ENCODE measurements at places on chromosomes 5 and 9. TPM values are rescaled to one million over a fixed set of nuclear protein-coding genes. Genes with fewer than 3 reads are reported as not detected.

The SLC34A3 gene
- 0.06 TPM for polyA plus RNA-seq

The ANGPTL2 gene
- 4.2 TPM for polyA plus RNA-seq

The CAMSAP1 gene
- 5.7 TPM for polyA plus RNA-seq

The C9orf50 gene
- 0.04 TPM for polyA plus RNA-seq

The VLDLR gene
- 14.6 TPM for polyA plus RNA-seq

The TSSK1B gene
- not detected for polyA plus RNA-seq

The NKD2 gene
- polyA plus RNA-seq: 5.0 TPM

The PHF24 gene
- 0.03 TPM for polyA plus RNA-seq

The OR1J2 gene
- not detected for polyA plus RNA-seq

The ALDH7A1 gene
- polyA plus RNA-seq: 49.0 TPM

The SLC36A2 gene
- polyA plus RNA-seq: 0.15 TPM

The FAXDC2 gene
- polyA plus RNA-seq: 20.2 TPM

The MYO10 gene
- 9.3 TPM for polyA plus RNA-seq

The PCDHGA5 gene
- 0.34 TPM for polyA plus RNA-seq

The PRRT1B gene
- polyA plus RNA-seq: 0.82 TPM

The ESM1 gene
- polyA plus RNA-seq: not detected

The GABRP gene
- not detected for polyA plus RNA-seq

The WDR70 gene
- 6.5 TPM for polyA plus RNA-seq

The SKP1 gene
- 234 TPM for polyA plus RNA-seq

The DCAF12 gene
- 16.1 TPM for polyA plus RNA-seq

The PCDHA8 gene
- polyA plus RNA-seq: not detected

The CTSL gene
- polyA plus RNA-seq: 72.8 TPM

The LHFPL2 gene
- polyA plus RNA-seq: 6.6 TPM

The BSPRY gene
- polyA plus RNA-seq: not detected

The FGD3 gene
- polyA plus RNA-seq: 7.7 TPM

The TAF1L gene
- polyA plus RNA-seq: 0.01 TPM

The BRINP1 gene
- polyA plus RNA-seq: not detected

The RNF224 gene
- polyA plus RNA-seq: not detected

The TMEM174 gene
- polyA plus RNA-seq: not detected

The NDUFS6 gene
- 72.3 TPM for polyA plus RNA-seq

The SEC61B gene
- 222 TPM for polyA plus RNA-seq

The TAF11L10 gene
- not detected for polyA plus RNA-seq

The MARVELD2 gene
- 7.6 TPM for polyA plus RNA-seq

The ANKRD18A gene
- not detected for polyA plus RNA-seq

The NMUR2 gene
- not detected for polyA plus RNA-seq

The IRX1 gene
- 0.33 TPM for polyA plus RNA-seq

The DMRT2 gene
- 0.20 TPM for polyA plus RNA-seq

The STPG3 gene
- not detected for polyA plus RNA-seq

The GABRA6 gene
- not detected for polyA plus RNA-seq

The TLX3 gene
- polyA plus RNA-seq: not detected

The HOMER1 gene
- polyA plus RNA-seq: 1.0 TPM

The ENG gene
- polyA plus RNA-seq: 37.9 TPM

The PURA gene
- polyA plus RNA-seq: 10.2 TPM

The NUTM2G gene
- not detected for polyA plus RNA-seq

The OMD gene
- polyA plus RNA-seq: 10.0 TPM

The HARS2 gene
- 14.5 TPM for polyA plus RNA-seq

The GMCL2 gene
- polyA plus RNA-seq: not detected

The ADGRD2 gene
- polyA plus RNA-seq: not detected

The F2RL2 gene
- polyA plus RNA-seq: 0.07 TPM

Measured in adipose tissue (tissue), 3 donors.